Activated naive CD4-positive, alpha-beta T cell treated with Interleukin-2 at 50 U/mL for 16 hours (primary cell): ENCODE measurements at places on chromosomes 1 and 21.

- DNase-seq = no peak
Observed at GRCh38 chr1:241652012-241652411, at the start of gene WDR64. WDR64 (plus strand) TSS chr1:241652281; CDS start chr1:241652485, 204 bp downstream.

GRCh38 chr1:33805988-33806387 lies 57.9 kb upstream of the HMGB4 start:
- DNase-seq = no peak

DNA sequence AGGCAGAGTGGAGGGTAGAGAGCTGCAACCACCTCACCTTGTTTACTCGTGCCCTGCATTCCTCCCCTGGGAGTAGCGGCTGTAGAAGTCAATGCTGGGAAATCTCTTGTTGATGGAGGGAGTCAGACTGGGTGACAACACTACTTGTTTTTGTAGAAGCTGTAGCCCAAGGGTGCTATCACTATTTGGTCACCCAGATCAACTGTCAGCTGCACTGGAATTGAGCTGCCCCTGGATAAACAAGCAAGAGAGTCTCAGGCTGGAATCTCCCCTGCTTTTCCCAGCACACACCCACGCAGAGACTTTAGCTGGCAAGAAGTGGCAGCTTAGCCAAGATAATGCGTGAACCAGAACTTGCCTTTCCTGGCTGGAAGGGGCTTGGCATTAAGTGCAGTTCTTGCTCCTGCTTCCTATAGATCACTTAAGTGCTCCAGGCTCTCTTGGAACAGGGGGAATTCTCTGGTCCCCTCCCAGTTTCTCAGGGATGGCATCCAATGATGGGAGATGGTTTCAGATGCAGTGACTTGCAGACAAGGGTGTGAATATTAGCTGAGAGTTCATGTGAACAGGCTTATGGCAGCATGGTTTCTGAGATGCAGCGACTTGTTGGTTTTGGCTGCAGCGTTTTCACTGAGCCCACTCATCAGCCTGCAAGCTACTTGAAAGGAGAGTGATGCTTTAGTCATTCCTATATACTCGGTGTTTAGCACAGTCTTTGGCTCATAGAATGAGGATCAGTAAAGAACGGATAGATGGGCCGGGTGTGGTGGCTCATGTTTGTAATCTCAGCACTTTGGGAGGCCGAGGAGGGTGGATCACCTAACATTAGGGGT lies 16.8 kb downstream of the ATP2B4 start:
- DNase-seq = no peak

DNA sequence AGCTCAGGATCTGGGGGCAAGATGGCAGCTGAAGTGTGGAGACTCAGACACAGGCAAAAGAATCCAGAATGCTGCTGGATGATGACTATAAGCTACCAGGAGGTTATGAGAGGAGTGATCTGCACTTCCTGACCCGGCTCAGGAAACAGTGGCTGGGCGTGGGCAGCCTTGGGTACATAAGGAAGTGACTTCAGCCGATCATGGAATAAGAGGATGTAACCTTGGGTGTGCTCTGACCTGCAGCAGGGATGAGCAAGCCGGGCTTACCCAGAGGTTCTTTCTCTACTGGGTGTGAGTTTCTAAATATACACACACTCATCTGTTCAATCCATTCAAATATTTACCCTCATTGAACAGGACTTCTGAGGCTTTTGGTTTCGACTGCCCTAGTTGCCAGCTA lies 62.7 kb downstream of the CD34 start:
- DNase-seq = peak; percentile 62

GRCh38 chr1:205365945-205366463 lies 9.3 kb upstream of the KLHDC8A start:
- no peak for DNase-seq

GRCh38 chr1:53391982-53392381 lies 64.1 kb upstream of the LRP8 start:
- DNase-seq = no peak

DNA sequence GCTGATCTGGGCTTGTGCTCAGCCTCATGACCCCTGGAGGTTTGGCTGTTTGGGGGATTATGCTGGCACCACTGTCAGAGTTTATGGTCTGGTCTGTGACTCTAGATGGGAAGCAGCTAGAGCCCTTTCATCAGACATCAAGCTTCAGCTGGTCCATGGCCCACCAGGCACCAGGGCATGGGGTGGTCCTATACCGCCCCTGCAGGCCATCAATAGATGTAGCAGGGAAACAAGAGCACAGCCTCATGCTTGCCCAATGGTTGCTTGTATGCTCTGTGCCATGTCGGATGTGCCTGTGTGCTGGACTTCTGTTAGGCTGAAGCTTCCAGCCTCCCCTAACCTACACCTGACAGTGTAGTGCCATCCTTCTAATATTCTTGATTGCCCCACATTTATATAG lies 71.1 kb upstream of the CD34 start:
- DNase-seq = no peak

GRCh38 chr1:201883786-201884185 lies 4.9 kb upstream of the SHISA4 start:
- DNase-seq = no peak

DNA sequence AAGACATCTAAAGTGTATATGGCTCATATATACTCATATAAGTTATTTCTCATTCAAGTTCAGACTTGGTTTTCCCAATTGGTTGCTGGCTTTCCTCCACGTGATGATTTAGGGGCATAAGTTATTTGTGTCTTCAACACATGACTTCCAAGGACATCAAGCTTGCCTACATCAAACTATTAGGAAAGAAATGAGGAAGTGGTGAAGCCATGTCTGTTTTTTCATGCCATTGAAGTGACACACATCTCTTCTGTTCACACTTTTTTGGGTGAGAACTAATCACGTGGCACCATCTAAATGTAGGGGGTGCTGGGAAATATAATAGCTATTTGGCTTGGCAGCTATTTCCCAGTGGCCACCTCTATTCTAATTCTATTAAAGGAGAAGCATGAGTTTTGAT lies 282.1 kb downstream of the OMA1 start:
- no peak for DNase-seq

- DNase-seq = no peak
Observed at GRCh38 chr1:164058198-164058597, 500.8 kb upstream of the PBX1 start.

DNA sequence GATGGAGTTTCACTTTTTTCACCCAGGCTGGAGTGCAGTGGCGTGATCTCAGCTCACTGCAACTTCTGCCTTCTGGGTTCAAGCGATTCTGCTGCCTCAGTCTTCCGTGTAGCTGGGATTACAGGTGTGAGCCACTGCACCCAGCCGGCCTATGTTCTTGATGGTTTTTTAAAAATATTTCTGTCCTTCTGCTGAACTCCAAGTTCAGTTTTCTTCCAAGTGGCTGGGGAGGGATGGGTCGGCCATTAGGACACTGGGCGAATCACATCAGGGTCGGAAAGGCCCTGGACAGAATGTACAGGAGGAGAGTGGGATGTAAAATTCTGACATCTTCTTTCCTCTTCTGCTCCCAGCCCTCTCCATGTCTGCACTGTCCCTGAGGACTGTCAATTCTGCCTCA lies 289.6 kb downstream of the PTPRU start:
- no peak for DNase-seq

DNA sequence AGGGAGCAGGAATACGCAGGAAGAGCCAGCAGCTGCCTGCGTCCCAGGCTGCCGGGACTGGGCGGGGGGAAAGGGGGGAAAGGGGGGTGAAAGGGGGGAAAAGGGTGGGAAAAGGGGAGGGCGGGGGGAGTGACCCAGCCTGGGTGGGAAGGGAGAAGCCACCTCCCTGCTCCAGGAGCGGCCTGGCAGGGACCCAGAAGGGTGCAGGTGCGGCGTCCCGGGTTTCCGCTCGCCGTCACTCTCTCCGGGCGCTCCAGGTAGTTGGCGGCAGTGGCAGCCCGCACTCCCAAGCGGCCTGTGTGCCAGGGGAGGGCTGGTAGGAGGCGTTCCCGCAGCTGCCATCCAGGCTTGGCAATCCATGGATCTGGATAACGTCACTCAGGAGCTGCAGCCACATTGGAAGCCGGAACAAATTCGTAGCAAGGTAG lies 141.0 kb upstream of the NGF start:
- no peak for DNase-seq

DNA sequence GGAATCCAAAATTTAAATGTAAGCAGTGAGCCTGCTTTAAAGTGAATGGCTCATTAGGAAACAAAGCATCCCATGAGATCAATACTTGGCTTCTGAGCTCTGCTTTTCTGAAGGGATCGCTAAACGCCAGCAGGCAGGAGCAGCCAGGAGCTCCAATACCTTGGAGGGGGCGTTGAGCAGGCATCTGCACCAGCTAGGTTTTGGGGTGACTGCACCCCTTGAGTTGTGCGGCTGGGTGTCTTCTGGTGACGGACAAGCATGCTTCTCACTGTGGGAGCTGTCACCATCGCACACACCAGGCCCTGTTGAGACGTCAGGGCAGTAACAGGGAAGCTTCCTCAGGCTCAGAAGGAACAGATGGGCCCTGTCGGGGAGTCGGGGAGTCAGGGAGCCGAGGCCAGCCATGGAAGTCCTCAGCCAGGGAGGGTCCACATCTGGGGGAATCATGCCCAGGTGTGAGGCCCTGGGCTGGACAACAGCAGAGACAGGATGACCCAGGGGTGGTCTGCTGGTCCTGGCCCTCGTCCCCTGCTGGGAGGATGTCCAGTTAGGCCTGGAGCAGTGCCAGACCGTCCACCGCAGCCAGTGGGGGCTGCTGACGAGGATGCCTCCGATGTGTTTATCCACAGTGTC lies 57.9 kb upstream of the ADARB1 start:
- no peak for DNase-seq

DNA sequence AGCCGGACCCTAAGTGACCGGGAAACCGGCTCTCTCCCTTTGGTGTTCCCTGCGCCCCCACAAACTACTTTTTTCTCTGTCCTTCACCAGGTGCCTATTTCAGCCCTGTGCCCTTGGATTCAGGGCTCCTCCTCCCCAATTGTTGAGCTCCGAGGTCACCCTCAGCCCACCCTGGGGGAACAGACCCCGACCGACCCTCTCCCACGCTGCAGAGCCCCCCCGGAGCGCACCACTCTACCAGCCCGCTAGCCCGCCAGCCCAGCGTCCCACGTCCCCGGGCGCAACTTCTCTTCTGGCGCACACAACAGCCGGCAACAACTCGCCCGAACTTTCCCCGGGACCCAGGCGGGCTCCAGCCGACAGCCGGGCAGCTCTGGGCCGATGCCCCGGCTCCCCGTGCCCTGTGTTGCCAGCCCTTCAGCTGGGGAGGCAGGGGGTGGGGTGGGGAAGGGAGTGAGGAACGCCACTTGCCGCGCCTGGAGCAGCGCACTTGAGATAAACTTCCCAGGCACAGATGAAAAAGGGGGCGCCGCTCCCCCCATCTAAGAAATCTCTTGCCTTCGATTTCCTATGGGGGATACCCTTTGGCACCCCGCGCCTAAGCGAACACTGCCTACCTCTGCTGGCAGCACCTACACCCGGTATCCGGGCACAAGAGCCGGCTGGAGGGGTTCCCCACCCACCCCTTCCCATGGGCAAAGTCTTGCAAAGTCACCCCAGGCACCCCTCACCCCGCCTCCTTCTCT lies 997 bp downstream of the CASZ1 start:
- DNase-seq = no peak

DNA sequence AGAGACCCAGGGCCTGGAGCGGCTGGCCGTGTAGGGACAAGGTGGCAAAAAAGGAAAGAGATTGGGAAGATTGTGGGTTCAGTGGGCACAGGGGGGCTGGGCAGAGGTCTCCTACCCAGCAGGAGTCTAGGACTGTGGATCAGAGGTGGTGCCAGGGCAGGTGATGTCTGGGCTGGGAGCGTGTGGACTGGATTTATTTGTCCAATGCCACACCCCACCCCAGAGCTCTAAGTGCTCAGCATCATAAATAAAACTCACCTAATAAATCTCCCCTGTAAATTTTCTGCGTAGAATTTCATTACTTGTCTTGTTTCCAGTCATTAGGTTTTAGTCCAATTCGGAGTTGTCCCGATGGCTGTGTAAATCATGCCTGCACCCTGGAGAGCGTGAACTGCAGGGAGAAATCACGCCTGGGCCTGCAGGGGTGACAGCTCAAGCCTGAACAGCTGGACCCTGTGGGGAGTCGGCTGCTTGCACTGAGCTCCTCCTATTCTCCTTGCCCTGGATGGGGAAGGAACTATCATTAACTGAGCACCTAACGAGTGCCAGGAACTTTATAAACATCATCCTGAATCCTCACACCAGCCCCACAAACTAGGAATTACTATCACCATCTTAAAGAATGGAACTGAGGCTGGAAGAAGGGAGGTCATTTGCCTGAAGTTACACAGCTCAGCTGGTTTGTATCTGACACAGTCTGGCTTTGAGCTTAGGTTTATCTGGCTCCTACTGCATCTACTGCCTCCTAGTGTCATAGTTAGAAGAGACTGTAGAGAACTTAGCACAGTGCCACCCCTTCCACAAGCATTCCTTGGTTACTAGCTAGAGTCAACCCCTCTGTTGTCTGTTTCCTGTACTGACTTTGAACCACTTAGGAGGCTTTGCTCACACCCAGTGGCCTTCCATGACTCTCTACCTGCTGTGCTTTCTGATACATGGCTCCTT lies 25.0 kb upstream of the POU3F1 start:
- DNase-seq = no peak

- no peak for DNase-seq
Observed at GRCh38 chr1:22204989-22205913, 62.4 kb upstream of the WNT4 start.

DNA sequence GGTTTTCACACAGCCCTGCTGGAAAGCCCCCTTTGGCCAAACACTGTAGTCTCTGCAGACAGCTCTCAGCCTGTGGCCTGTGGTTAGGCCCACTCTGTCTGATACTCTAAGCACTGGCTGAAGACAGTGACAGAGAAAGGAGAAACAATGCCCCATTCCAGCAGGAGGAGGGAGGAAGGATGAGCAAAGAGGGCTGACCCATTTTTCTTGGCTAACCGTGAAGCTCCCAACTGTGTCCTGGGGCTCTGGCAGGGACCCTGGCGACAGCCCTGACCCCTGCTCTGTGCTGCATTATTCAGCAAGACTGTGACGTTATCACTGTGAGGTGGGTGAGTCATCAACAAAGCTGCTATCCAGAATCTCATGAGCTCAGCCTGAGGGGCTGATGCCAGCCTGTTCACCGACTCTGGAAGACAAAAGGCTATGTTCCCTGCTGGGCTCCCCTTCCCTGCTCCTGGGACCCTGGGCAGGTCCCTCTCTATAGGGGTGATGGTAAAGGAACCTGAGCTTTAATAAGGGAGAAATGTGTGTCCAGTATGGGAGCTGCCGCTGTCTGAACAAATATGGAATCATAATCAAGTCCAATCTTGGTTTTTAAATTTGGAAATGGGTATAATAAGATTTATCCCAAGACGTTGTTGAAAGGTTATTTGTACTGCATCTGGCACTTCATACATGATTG lies 107.0 kb downstream of the RHOU start:
- no peak for DNase-seq

- no peak for DNase-seq
Observed at GRCh38 chr1:244639561-244639960, 13.4 kb upstream of the DESI2 start.

DNA sequence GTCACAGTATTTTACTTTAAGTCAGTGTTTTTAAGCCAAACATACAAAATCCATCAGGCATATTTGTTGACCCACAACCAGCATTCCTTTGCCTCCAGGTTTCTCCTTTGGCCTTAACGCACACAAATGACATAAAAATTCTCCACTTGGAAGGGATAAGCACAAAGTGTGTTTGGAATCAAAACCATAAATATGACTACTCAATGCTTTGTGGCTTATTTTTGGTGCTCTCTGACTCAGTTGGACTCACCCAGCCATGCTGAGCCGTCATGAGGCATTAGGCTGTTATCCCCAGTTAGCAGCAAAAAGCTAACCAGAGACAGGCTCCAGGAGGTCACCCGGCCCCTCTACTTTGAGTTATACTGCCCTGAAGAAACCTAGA lies 948 bp downstream of the PRUNE1 start:
- DNase-seq = no peak

GRCh38 chr1:10709646-10710045 lies 86.8 kb downstream of the CASZ1 start:
- no peak for DNase-seq
